ENCODE measurements at places on chromosomes 11 and 22.

- no peak overlapping the region for H3K27ac ChIP-seq
- no peaks in the 10 kb centered on the region for H3K36me3 ChIP-seq
- H3K4me1 ChIP-seq = no peaks in the 10 kb centered on the region
- no peak overlapping the region for H3K4me3 ChIP-seq
These were observed 52.3 kb downstream of the CSF2RB start for GRCh38 chr22:36965696-36966095.

GRCh38 chr22:48979482-48979881, 848.2 kb downstream of the BRD1 start:
- no peak overlapping the region for H3K4me3 ChIP-seq
- H3K27me3 ChIP-seq = no peaks in the 10 kb centered on the region
- no peaks in the 10 kb centered on the region for H3K4me1 ChIP-seq
- H3K27ac ChIP-seq = no peak overlapping the region
- H3K36me3 ChIP-seq = no peaks in the 10 kb centered on the region
- no peak for DNase-seq

- no peaks in the 10 kb centered on the region for H3K27me3 ChIP-seq
- no peak for DNase-seq
These were observed 19.1 kb downstream of the FAM181B start for GRCh38 chr11:82714346-82715174.

DNA sequence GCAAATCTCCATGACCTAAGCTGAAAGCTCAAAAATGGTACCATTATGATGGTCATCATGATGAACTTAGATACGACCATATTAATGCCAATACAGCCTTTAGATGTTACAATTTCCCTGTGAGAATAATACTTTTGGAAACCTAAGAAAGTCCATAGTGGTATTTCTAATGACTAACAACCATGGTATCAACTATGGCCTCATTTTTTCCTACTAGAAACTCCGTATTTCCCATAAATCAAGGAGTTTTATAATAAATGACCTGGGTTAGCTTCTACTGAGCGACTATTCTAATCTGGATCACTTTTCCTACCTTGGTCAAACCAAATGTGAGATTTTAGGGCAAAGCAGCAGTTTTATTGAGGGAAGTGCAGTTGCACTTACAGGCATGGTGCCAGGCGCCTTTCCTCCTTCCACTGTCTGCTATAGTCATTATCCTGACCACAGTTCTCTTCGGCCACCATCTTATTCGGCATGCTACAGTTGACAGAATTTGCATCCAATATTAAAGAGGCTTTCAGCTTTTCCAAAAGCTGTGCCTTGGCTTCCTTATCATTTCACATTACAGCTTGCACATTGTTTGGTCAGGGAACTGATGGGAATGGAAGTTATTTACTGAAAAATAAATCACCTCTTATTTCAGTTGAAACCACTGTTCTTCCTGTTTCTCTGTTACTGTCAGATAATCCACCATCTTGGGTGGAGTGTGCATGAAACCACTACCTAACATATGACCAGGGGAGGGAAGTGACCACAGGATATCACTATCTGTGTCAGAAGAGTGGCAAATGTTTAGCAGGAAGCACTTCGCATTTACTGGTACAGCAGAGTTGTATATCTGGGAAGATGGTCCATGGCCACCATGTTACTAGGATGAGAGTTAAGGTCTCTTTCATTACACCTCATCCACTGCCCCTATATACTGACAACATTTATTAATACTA, 74.5 kb upstream of the PICALM start:
- H3K27ac ChIP-seq = no peak overlapping the region
- H3K27me3 ChIP-seq = no peaks in the 10 kb centered on the region
- no peak for DNase-seq
- H3K4me1 ChIP-seq = peaks cover 4% of the 10 kb centered on the region
- no peak overlapping the region for H3K4me3 ChIP-seq

GRCh38 chr11:133753150-133753549, 92.2 kb downstream of the SPATA19 start:
- no peak overlapping the region for H3K27ac ChIP-seq
- no peak overlapping the region for H3K4me3 ChIP-seq
- H3K27me3 ChIP-seq = no peaks in the 10 kb centered on the region
- no peaks in the 10 kb centered on the region for H3K36me3 ChIP-seq
- DNase-seq = no peak
- H3K4me1 ChIP-seq = no peaks in the 10 kb centered on the region

- no peak overlapping the region for H3K4me3 ChIP-seq
- no peaks in the 10 kb centered on the region for H3K4me1 ChIP-seq
- no peak overlapping the region for H3K27ac ChIP-seq
- DNase-seq = no peak
- H3K27me3 ChIP-seq = no peaks in the 10 kb centered on the region
These were observed 117.2 kb downstream of the GGTLC2 start for GRCh38 chr22:22761606-22761962.

GRCh38 chr11:9808943-9809342, 145.1 kb downstream of the SWAP70 start:
- H3K4me3 ChIP-seq = no peak overlapping the region
- H3K27ac ChIP-seq = no peak overlapping the region
- peaks cover 17% of the 10 kb centered on the region for H3K36me3 ChIP-seq
- H3K4me1 ChIP-seq = peaks cover 9% of the 10 kb centered on the region
- no peak for DNase-seq

DNA sequence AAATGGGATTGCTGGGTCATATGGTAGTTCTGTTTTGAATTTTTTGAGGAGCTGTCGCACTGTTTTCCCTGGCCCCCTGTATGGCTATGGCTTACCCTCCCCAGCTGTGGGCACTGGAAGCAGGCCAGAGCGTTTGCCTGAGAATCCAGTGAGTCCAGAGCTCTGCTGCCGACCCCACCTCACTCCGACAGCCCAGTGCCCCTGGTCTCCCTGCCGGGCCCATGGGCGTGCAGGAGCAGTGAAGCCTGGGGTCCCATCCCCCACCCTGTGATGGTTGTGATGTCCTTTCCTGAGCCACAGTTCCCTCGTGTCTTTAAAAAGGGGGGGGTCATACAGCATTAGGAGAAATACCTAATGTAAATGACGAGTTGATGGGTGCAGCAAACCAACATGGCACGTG, 13.3 kb upstream of the GRAMD4 start:
- no peak for DNase-seq
- no peak overlapping the region for H3K4me3 ChIP-seq
- no peaks in the 10 kb centered on the region for H3K4me1 ChIP-seq
- no peaks in the 10 kb centered on the region for H3K36me3 ChIP-seq
- no peaks in the 10 kb centered on the region for H3K27me3 ChIP-seq

GRCh38 chr11:65383778-65384177, 1.3 kb upstream of the SLC25A45 start:
- no peaks in the 10 kb centered on the region for H3K27me3 ChIP-seq
- DNase-seq = no peak
- no peaks in the 10 kb centered on the region for H3K36me3 ChIP-seq
- H3K4me3 ChIP-seq = no peak overlapping the region
- H3K27ac ChIP-seq = peak overlapping the region; percentile 97

GRCh38 chr11:75982309-75982708, 167.3 kb downstream of the UVRAG start:
- H3K4me3 ChIP-seq = no peak overlapping the region
- no peak for DNase-seq
- H3K27ac ChIP-seq = no peak overlapping the region
- no peaks in the 10 kb centered on the region for H3K36me3 ChIP-seq
- H3K4me1 ChIP-seq = no peaks in the 10 kb centered on the region
- H3K27me3 ChIP-seq = no peaks in the 10 kb centered on the region

DNA sequence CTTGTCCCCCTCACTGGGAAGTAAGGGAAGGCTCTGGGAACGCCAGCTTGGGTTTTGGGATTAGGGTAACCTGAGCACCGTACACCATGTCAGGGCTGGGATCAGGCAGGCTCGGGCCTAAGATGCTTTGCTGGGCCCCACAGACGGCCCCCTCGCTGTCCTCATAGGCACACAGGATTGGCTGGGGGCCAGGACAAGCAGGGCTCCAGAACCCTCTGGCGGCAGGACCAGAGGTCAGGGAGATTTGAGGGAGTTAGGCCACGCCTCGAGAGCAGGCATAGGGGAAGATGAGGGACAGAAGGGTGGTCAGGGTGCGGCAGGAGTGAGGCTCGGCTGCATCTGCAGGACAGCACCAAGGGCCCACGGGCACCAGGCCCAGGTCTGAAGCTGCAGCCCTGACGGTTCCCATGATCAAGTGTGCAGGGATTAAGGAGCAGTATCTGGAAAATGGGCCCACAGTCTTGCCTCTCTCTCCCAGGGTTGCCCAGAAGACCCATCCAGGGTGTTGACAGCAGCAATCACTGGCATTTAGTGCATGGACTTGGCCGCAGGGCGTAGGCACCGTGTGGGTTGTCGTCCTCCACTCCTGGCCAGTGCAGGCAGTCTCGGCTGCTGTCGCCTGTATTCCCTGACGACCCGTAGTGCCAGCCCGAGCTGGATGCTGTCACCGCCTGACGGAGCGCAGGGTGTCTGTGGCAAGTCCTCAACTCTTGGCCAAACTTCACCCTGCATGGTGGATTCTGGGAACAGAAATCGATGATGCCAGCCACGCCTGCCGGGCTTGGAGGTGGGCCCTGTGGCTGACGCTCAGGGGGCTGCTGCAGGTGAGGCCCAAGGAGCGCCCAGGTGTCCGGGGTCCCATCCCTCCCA, 15.7 kb upstream of the GNB1L start:
- H3K4me3 ChIP-seq = no peak overlapping the region
- H3K36me3 ChIP-seq = no peaks in the 10 kb centered on the region
- peaks cover 6% of the 10 kb centered on the region for H3K4me1 ChIP-seq
- no peak for DNase-seq
- H3K27ac ChIP-seq = no peak overlapping the region

- no peak overlapping the region for H3K4me3 ChIP-seq
- H3K36me3 ChIP-seq = no peaks in the 10 kb centered on the region
- H3K27ac ChIP-seq = no peak overlapping the region
- no peaks in the 10 kb centered on the region for H3K27me3 ChIP-seq
- DNase-seq = no peak
- H3K4me1 ChIP-seq = peaks cover 16% of the 10 kb centered on the region
These were observed 31.1 kb upstream of the ARHGAP32 start for GRCh38 chr11:129223260-129223659.

GRCh38 chr11:57368106-57368844, 12.7 kb downstream of the PRG3 start:
- H3K27ac ChIP-seq = no peak overlapping the region
- no peaks in the 10 kb centered on the region for H3K36me3 ChIP-seq
- H3K27me3 ChIP-seq = no peaks in the 10 kb centered on the region
- H3K4me1 ChIP-seq = no peaks in the 10 kb centered on the region

DNA sequence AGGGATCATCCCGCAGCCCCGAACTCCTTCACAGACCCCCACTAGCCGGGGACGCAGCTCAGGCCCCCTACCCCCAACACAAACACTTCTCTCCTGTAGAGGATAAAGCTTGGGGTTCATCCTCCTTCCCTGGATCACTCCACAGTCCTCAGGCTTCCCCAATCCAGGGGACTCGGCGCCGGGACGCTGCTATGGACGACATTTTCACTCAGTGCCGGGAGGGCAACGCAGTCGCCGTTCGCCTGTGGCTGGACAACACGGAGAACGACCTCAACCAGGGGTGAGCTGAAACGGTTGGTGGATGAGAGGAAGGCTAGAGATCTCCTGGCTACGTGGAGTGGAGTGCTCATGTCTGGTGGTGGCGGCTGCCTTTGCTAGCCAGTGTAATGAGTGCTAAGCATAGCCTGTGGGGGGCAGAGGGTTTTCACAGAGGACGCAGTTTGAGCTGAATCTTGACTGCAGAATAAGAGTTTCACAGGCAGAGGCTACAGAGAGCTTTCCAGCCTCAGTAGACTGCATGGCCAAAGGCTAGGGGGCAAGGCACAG, 580 bp downstream of the ILK start:
- peak overlapping the region; percentile 100 for H3K27ac ChIP-seq
- no peaks in the 10 kb centered on the region for H3K27me3 ChIP-seq
- no peak for DNase-seq
- peaks cover 44% of the 10 kb centered on the region for H3K4me1 ChIP-seq
- H3K4me3 ChIP-seq = peak overlapping the region; percentile 89
- peaks cover 27% of the 10 kb centered on the region for H3K36me3 ChIP-seq

Data from thoracic aorta (tissue), 2 donors.